Uterine smooth muscle cell (primary cell): ENCODE measurements at places on chromosomes 1 and 21. TPM values are rescaled to one million over a fixed set of nuclear protein-coding genes. Genes with fewer than 3 reads are reported as not detected.

Gene CYP4A22
- not detected in 2 replicates for total RNA-seq

Gene GBP1
- total RNA-seq = 19.8 and 27.7 TPM in 2 replicates

Gene FLG
- total RNA-seq = under 0.01 TPM in 1 of 2 replicates, not detected in the other

Gene IFI44L
- 2.7 and 4.5 TPM in 2 replicates for total RNA-seq

Gene LCE1D
- not detected in 2 replicates for total RNA-seq

Gene SLC44A5
- 0.22 and 0.25 TPM in 2 replicates for total RNA-seq

Gene YIPF1
- 15.3 and 20.0 TPM in 2 replicates for total RNA-seq

Gene RIPK4
- not detected in 2 replicates for total RNA-seq

Gene FCRLA
- 0.62 and 3.5 TPM in 2 replicates for total RNA-seq

Gene IVL
- total RNA-seq = 0.37 and 1.7 TPM in 2 replicates

Gene TCEANC2
- total RNA-seq = 3.0 and 3.5 TPM in 2 replicates

Gene FYB2
- not detected in 2 replicates for total RNA-seq

Gene TRIM45
- total RNA-seq = 5.4 and 6.3 TPM in 2 replicates

Gene CORT
- 0.12 TPM in 1 of 2 replicates, not detected in the other for total RNA-seq

Gene DVL1
- total RNA-seq = 133 and 150 TPM in 2 replicates

Gene C1orf94
- under 0.01 and 0.12 TPM in 2 replicates for total RNA-seq

Gene KISS1
- total RNA-seq = 0.22 and 0.37 TPM in 2 replicates

Gene CYYR1
- 0.11 and 0.12 TPM in 2 replicates for total RNA-seq

Gene FCRL6
- total RNA-seq = not detected in 2 replicates

Gene FBLIM1
- total RNA-seq = 54.5 and 73.2 TPM in 2 replicates

Gene EPHA8
- not detected in 2 replicates for total RNA-seq

Gene TIAM1
- 0.37 and 0.89 TPM in 2 replicates for total RNA-seq
